NCI-H510A (cell line): ENCODE measurements at places on chromosomes 2 and 18.

- DNase-seq, result no peak
Observed at GRCh38 chr2:157897106-157897971, 21.2 kb upstream of the ACVR1 start.

- no peak for DNase-seq
Observed at GRCh38 chr2:37586663-37587317, 84.7 kb downstream of the CDC42EP3 start.

DNA sequence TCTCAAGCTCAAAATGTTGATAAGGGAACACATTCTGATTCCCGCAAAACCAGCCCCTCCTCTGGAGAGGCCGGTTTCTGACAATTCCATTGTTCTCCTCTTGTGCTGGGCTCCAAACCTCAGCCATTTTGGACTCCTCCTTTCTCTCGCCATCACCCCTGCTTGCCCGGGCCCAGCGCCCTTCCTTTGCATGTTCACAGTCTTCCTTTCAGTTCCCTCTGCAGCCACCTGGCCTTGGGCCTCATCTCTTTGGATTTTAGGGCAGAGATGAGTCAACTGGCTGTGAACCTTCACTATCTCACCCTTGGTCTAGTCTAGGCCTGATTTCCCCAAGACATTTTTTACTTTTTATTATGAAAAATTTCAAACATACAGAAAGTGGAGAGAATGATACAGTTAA lies 155.9 kb upstream of the MAP3K20 start:
- no peak for DNase-seq

DNA sequence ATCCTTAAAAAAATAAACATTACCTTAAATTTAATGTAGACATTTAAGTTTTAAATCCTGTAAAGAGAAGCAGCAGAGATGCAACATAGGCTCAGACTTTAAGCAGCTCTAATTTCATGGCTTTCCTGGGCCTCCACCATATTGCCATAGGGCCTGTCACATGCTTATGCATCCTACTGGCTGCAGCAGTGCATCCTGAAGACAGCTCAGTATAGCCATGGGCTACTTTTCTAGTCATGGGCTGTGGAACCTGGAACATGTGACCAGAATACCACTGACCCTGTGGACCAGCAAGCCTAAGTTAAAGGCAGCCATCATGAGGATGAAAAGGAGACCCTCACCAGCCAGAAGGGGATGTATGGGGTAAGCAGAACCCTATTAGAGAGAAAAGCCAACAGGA lies 10.7 kb downstream of the RMP24 start:
- no peak for DNase-seq

GRCh38 chr2:57370882-57371585 lies 675.6 kb upstream of the VRK2 start:
- DNase-seq, result no peak

GRCh38 chr2:40242315-40242714 lies 209.6 kb downstream of the SLC8A1 start:
- DNase-seq, result peak; percentile 36

- DNase-seq, result no peak
Observed at GRCh38 chr18:76461692-76462325, 33.2 kb downstream of the ZNF516 start.

DNA sequence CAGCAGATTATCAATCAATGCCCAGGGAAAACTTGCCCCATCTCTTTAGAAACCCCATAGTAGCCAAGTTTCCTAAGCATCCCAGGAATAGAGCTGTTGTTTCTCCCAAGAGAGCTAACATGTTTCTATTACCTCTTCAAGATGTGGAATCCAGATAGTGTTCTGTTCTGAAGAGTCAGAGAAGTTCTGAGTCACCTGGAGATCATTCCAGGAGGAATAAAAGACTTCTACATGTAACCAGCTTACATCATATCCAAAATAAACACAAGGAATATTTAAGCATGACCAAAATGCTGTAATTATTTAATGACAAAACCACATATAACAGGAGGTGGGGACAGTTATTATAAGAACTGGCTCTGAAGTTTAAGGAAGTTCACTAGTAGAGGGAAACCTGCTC lies 51.0 kb upstream of the GORASP2 start:
- DNase-seq, result no peak
